ENCODE measurements at places on chromosomes 4 and X.

GRCh38 chrX:118551426-118551825 is 55.8 kb downstream of the DOCK11 start:
- DNase-seq: no peak

GRCh38 chr4:2336659-2337058 is 74.8 kb upstream of the MXD4 start:
- no peak for DNase-seq

DNA sequence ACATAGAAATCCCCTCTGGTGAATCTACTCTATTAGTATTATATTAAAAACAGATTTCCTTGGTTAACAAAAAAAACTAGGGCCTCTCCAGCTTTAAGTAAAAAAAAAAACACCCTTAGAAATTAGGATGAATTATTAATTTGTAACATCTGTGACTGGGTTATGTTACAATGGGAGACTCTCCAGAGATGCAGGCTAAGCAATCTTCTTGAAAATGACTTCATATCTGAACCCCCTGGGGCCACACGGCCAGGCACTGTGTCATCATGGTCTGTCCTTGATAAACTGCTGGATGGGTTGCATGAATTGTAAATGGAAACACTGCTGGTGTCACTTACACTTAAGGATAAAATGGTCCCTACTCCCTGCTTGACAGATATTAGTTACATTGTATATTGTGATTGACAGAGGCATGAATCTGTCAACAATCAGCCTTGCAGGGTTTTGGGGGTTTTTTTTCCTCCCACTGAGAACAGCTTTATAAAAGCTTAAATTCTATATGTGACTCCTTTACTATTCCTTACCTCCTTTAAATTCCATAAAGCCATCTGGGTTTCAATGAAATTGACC is 49.1 kb downstream of the PRKG2 start:
- DNase-seq: no peak

- no peak for DNase-seq
Measured at GRCh38 chr4:182085051-182085480, 158.1 kb upstream of the TENM3 start.

GRCh38 chr4:183670251-183670650 is 11.2 kb downstream of the TRAPPC11 start:
- DNase-seq: no peak

GRCh38 chr4:85370400-85371032 is 104.4 kb upstream of the ARHGAP24 start:
- no peak for DNase-seq

DNA sequence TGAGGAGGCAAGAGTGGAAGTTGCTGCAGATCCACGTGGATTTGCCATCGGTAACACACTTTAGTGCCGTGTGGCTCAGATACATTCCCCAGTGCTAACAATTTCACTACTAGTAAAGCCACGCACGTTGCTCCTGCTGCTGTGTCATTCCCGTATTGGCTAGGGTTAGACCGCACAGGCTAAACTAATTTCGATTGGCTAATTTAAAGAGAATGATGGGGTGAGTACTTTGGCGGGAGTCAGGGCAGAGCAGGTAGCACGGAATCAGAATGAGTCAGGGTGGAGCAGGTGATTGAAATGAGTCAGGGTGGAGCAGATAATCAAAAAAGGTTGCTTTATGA is 1337.5 kb downstream of the FSTL5 start:
- DNase-seq: no peak

Data from activated CD8-positive, alpha-beta memory T cell treated with anti-CD3 and anti-CD28 coated beads for 1 hour (primary cell).